ENCODE measurements at places on chromosomes 1 and 21.

GRCh38 chr1:6486433-6487011 lies 4.9 kb downstream of the PLEKHG5 start:
- DNase-seq: peak; percentile 94

GRCh38 chr1:246092136-246092535 lies 414.9 kb downstream of the SMYD3 start:
- DNase-seq: no peak

DNA sequence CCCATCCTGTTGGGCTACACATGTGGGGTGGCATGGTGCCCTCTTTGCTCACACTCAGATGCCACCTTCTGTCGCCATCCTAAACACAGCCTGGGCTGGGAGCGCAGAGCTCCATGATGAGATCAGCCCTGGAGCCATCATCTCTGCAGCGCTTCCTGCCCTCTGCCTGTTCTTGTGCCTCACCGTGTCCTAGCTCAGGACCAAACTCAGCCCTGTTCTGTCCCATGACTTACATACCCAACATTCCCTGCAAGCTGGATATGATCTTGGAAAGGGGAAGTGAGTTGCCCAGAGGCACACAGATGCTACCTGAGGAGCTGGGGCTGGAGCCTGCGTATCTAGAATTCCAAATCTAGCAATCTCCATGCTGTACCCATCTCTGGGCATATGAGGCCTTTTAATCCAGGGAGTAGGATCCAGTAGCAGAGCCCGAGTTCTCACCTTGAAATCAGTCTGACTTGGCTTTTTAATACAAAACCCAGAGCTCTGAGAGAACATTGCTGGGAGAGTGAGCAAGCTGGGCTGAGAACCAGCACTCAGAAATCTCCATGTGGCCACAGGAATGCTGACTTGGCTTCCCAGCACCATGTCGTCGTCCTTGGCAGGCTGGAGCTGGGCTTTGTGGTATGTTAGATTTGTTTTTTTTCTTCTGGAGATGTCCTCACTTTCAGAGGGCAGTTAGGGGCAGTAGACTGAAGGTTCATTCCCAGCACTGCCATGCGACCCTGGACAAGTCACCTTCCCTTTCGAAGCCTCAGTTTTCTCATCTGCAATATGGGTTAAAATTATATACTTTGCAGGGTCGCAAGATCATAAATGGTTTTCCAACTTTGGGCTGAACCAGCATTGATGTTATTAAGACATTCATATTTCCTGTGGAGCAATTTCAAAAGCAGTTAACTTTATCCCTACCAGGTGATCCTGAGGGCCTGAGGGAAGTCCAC lies 2.6 kb downstream of the ALPL start:
- peak; percentile 45 for DNase-seq

DNA sequence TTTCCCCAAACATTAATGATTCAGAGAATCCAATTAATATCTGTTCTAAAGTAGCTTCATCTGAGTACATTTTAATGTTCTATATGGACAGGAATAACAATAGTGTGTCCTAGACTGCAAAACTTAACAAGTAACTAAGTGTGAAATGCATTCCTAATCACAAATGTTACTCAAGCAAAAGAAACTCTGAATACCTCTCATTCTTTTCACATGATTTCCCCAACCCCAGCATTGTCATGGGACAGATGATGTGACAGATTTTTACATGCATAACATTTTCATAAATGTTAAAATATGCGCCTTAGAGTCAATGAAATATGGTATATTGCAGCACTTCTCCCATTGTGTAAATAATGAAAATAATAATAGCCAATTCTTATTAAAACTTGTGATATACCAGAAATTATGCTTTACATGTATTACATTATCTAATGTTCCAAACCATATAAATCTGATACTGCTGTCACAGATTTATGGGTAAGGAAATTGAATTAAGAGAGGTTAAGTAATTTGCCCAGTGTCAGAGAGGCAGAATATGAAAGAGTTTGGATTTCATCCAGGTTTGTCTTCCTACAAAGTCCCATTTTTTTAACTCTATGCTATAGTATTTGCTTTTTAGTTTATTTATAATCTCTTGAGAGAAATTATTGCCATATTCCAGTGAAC lies 269.4 kb downstream of the LRRC7 start:
- no peak for DNase-seq
